ENCODE measurements at places on chromosomes 2 and 18. TPM values are rescaled to one million over a fixed set of nuclear protein-coding genes. Genes with fewer than 3 reads are reported as not detected.

- DNase-seq = no peak
These were observed 209.2 kb upstream of the LRATD1 start for GRCh38 chr2:14423145-14423906.

- DNase-seq = no peak
These were observed 13.3 kb upstream of the CYRIA start for GRCh38 chr2:16678964-16679363.

GRCh38 chr18:46343931-46344372, 239.8 kb downstream of the HAUS1 start:
- no peak for DNase-seq

DNA sequence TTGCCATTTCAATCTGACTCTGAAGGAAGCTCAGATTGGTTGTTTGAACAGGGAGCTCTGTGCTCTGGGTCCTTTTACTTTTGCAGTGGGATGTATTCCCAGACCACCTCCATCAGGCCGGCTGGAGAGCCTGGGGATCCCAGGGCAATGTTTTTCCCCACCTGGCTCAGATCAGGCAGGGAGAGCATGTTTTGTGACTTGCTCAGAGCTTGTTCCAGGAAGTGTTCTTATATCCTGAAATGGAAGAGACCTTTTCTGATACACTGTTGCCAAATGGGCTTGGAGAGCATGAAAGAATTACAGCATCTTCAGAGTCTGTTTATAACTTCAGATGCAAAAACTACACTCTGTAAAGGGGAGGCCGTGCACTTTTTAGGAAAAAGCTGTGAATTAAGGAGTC, 56.0 kb downstream of the LIPG start:
- DNase-seq = no peak

Gene UGT1A10
- not detected for total RNA-seq

Data from fibroblast of villous mesenchyme (primary cell).